ENCODE measurements at places on chromosomes 16 and 17.

- no peak for DNase-seq
These were observed 143.6 kb upstream of the NOL11 start for GRCh38 chr17:67573987-67574657.

DNA sequence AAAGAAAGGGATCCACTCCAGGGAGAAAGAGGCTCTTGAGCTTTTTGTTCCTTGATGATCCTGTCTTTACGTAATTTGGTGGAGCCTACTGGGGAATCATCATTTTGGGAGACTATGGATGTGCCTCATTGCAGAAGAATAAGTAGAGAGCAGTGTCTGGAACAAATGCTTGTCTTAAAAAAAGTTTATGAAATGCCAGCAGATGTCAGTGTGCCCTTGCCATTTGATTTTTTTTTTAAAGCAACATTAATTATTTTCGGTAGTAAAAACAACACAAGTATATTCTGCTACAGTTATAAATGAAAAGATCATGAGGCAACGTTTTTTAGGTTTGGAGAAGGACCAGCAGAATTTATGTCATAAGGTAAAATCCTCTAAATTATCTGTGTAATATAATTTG is 934.8 kb upstream of the EEF2KMT start:
- DNase-seq: no peak

- DNase-seq: no peak
These were observed 31.8 kb downstream of the UBN1 start for GRCh38 chr16:4879049-4879448.

GRCh38 chr16:2284001-2284770 is 16.3 kb upstream of the RNPS1 start:
- no peak for DNase-seq

- no peak for DNase-seq
These were observed 132.3 kb downstream of the PCTP start for GRCh38 chr17:55883149-55883548.

DNA sequence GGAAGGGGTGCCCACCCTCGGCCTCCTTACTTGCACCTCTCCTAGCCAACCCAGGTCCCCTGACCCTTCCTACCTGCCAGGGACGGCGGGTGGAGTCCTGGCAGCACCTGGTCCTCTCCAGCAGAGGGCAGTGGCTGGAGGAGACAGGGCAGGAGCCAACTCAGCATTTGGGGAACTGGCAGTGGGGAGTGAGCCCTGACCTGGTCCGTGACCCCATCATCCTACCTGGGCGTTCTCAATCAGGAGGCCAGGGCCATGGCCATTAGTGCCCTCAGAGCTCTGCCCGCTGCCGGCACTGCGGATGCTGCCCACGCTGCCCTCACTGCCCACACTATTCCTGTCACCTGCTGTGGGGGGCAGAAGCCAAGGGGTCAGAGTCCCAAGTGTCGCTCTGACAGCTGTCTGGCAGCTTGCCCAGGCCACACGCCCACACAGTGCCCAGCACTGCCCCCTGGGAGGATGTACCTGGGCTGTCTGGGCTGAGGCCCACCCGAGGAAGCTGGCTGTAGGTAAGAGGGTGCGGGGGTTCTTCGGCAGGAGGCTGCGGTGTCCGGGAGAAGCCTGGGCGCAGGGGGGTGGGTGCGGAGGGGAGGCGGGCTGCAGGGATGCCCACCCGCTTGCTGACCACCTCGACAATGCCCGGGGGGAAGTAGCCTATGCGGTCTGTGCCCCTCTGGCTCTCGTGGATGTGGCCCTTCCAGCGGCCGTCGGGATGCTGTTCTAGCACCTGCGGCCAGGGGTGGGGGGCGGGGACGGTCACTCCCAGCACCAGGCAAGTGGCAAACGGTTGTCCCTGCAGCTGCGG is 10.8 kb downstream of the CASKIN2 start:
- no peak for DNase-seq

DNA sequence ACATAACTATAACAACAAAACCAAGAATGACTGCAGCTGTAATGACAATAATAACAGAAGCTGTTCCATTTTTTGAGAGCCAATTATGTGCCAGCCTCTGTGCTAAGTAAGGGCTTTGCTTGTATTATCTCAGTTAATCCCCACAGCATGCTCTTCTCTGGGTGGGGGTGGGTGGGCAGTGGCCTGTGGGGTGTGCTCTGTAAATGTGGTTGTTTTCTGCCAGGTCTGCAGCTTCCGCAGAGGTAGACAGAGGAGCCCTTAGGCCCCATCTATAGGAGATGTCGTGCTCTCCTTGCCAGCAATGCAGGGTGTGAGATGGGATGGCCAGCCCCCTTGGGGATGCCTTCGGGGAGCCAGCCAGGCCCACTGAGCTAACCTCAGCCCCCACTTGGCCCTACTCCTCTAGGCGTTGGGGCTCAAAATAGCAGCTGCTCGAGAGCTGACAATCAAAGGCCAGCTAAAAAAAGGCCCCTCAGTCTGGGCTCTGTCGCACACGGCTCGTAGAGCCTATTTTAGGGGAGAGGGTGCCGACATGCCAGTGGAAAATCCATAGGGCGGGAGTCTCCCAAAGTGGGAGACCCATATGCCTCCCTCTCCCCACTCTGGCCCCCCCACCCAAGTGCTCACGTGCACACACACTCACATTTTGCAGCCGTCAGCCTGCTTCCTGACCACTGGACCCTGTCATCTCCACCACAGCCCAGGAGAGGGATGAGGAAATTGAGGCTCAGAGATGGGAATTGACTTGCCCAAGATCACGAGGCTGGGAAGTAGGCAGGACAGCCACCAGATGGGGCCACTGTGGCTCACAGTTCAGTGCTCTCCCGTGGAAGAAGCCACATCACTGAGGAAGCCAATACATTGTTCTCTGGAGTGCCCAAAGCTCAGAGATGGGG is 15.8 kb downstream of the CDH16 start:
- DNase-seq: no peak

DNA sequence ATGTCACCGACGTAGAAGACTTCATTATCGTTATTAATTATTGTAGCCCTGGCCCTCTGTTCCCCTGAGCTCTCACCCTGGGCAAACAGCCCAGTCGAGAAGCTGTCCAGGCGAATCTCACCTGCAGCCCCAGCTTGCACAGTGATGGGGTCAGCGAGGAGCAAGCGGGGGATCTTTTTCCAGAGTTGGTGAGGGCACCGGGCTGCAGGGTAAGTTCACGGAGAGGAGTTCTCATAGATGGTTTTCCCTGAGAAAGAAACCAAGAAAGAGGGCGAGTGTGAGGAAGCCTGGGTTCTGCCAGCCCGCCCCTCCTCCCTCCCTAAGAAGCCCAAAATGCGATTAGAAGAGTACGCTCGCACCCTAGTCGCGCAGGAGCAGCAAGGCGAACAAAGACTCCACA is 436 bp downstream of the SPAG5 start:
- no peak for DNase-seq

- DNase-seq: no peak
These were observed 36.8 kb downstream of the TMEM132E start for GRCh38 chr17:34616148-34616547.

- DNase-seq: no peak
These were observed 806 bp downstream of the MRM1 start for GRCh38 chr17:36602030-36602748.

DNA sequence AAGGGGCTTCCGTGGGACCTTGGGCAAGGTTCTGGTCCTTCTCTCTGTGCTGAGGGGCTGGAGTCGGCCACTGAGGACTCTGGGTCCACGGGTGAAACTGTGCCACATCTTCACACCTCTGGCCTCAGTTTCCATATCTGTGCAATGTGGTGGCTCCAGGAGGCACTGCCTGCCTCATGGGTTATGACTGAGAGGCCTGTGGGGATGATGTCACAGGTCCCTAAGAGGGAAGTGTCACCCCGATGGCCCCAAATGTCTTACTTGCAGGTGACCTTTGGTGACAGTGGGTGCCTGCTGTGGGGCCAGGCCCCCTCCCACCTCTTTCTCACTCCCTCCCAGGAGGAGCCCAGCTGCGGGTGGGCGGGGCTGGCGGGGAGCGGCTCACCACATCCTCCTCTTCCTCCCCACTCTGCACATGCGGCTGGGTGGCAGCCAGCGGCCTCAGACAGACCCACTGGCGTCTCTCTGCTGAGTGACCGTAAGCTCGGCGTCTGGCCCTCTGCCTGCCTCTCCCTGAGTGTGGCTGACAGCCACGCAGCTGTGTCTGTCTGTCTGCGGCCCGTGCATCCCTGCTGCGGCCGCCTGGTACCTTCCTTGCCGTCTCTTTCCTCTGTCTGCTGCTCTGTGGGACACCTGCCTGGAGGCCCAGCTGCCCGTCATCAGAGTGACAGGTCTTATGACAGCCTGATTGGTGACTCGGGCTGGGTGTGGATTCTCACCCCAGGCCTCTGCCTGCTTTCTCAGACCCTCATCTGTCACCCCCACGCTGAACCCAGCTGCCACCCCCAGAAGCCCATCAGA is at the start of gene IL21R:
TSS of gene IL21R (plus strand) at position 407 of the 801 bp plus-strand sequence. CDS start 27,898 bp downstream, outside the sequence.
- peak; percentile 84 for DNase-seq

DNA sequence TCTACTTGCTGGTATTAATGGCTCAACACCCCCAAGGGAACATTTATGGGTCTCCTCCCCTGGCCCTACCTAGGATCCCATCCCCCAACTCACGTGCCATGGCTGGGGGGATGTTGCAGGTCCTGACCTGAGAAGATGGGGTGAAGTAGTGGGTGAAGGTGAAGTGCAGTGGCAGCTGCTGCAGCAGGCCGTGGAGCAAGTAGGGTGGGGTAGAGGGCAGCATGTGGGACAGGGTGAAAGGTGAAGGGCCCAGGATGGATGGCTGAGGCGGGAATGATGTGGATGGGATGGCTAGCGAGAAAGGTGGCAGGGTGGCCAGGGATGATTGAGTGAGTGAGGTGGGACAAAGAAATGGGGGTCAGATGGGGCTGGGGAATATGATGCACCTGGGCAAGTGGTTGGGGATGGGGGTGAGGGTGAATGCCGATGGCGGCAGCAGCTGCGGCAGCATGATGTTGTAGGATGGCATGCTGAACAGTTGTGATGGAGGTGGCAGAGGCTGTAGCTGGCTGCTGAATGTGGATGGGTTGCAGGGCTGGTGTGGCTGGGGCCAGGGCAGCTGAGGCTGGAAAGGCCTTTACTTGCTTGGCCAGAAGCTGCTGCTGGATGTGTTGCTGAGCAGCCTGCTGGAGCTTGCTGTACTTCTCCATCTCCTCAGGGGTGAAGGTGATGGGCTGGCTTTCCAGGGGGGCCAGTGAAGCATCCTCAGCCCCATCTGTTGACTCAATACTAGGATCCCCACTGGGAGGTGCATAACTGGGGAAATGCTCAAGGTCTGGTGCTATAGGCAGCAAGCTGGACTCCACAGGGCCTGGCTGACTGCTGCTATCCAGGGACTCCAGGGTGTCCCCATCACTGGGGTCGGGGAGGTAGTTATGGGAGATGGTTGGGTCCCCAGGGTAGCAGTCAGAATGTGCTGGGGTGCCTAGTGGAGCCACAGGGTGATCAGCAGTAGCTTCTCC is 8.3 kb upstream of the ITGA2B start:
- no peak for DNase-seq

- DNase-seq: no peak
These were observed 11.0 kb downstream of the KDM8 start for GRCh38 chr16:27214084-27214961.

GRCh38 chr17:77086433-77087010 is 54.2 kb upstream of the SEC14L1 start:
- no peak for DNase-seq

GRCh38 chr17:34539881-34540280 is 39.5 kb upstream of the TMEM132E start:
- DNase-seq: no peak

- DNase-seq: no peak
These were observed 141.3 kb downstream of the ABCC12 start for GRCh38 chr16:48014349-48015135.

DNA sequence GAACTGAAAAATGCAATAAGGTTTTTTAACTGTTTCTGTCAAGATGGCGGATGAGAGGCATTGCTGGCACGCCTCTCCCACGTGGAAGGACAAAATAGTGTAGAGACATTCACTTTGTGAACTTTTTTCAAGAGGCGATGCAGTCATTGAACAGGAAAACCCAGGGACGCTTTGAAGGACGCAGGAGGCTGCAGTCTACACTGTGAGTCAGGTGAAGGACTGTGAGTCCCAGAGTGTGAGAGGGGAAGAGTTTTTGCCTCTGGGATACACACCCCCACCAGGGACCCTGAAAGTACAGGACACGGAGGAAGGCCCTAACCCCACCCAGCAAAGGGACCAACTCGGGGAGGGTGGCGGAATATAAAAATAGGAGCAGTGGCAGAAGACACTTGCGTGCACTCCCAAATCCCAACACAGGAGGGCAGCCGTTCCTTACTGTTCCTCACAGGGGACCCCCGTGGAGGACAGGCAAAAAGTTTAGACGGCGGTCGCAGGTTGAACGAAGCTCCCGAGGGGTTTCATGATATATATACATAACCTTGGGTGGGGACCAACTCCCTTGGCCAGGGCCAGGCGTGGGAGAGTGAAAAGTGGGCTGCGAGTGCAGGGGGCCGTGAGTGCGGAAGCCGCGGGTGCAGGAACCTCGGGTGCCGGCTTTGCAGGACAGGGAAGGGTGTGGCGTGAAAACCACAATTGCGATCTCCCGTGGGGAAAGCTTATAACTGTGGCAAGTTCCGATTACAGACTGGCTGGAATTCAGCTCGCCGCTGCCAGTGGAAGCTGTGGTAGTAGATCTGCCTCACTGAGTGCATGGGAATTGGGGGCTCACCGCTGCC is 82.0 kb upstream of the ALOX12 start:
- peak; percentile 49 for DNase-seq

DNA sequence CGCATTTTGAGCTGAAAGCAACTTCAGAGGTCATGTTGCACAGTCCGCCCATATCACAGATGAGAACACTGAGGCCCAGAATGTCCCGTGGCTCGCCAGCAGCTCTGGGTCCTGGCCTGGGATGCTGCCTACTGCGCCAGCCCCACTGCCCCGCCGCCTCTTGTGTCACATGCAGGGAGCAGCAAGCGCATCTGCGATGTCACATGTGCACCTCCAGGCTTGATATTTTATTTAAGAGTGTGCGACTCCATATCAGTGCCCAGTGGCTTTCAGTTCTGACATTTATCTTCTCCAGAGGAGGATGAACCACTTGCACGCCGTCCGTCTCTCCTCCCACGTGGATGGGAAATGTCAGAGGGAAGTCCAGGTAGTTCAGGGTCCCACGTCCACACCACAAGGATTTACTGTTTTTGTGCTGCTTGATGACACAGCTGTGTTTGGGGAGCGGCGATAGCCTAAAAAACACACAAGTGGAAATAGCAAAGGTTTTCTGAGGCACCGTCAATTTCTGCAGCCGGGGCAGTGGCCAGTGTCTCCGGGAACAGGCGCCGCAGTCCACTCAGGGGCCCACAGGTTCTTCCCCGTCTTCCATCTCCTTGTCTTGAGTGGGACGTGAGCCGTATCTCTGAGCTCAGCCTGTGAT is 7.0 kb upstream of the RBFOX3 start:
- no peak for DNase-seq

DNA sequence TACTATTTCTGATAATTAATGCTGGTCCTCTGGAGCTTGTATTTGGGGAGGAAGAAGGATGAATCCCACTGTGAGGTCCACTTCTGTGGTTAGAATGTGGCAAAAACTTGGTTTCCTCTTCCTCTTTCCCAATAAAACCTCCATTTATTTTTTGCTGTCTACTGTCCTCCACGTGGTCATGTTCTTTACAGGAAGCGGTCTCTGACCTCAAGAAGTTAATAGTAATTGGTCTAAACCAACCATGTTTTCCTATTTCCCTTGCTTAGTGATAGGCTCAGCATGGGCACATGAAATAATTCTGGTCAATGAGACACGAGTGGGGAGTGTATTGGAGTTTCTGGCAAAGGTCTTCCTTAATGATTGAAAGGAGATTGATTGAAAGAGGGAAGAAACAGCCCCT is 33.9 kb downstream of the CHP2 start:
- DNase-seq: no peak
